ENCODE measurements at places on chromosomes 7 and 10.

- DNase-seq, result no peak
Observed at GRCh38 chr7:90834771-90835170, 238.7 kb downstream of the CDK14 start.

- DNase-seq, result no peak
Observed at GRCh38 chr7:19964246-19964645, 190.8 kb upstream of the TMEM196 start.

GRCh38 chr10:13291061-13291460 is 8.8 kb downstream of the PHYH start:
- no peak for DNase-seq

- DNase-seq, result peak; percentile 54
Observed at GRCh38 chr10:127905848-127906261, 1.0 kb upstream of the PTPRE start.

DNA sequence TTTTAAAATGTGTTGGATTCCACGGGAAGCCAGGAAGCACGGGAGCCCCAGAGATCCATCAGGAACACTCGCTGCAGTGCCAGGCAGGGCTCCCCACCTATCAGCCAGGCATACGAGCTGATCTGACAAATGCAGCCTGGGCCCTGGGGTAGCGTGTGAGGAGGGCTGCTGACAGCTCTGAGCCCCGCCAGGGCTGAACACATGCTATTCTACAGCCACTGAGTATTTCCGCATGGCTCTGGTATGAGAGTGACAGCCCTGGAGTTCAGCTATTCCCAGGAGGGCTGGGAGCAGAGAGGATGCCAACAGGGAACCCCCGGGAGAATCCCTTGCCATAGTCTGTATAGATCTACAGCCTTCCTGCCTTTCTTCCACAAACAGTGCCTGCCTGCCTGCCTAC is 237.3 kb upstream of the ZMIZ1 start:
- DNase-seq, result no peak

GRCh38 chr7:140621401-140622021 is 19.1 kb downstream of the DENND2A start:
- no peak for DNase-seq

DNA sequence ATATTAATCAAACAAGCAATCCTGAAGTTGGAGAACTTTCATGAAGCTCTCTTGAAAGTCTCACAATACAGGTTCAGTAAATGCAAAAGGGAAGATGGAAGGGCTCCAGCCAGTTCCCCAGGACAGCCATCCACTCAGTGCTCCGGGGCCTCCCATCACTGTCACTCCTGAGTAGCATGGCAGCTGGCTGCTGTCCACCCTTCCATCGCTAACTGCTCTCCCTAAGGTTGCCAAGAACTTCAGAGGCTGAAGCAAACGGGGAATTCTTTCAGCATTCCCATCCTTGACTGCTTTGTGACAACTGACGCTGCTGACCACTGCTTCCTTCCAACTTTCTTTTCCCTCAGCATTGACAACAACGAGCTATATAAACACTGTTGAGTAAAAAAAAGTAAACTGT is 69.1 kb downstream of the VPS41 start:
- no peak for DNase-seq

- DNase-seq, result no peak
Observed at GRCh38 chr7:25246306-25246705, 18.0 kb upstream of the NPVF start.

DNA sequence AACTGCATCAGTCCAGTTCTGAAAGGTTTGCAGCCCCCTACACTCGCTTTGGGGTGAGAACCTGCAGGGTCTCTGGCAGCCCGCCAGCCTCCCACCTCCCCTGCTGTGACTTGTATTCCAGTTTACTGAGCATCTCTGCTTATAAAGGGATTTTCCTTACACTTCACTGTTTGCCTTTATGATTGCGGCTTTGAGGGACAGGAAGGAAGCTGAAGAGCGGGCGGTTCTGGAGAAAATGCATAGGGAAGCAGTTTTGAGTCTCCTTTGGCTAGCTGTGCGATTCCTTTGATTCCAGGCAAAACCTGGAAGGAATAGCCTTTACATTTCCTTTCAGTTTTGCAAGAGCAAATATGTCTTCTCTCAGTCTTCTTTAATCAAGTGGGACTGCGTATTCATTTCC is 65.0 kb upstream of the TRIM8 start:
- DNase-seq, result peak; percentile 43

DNA sequence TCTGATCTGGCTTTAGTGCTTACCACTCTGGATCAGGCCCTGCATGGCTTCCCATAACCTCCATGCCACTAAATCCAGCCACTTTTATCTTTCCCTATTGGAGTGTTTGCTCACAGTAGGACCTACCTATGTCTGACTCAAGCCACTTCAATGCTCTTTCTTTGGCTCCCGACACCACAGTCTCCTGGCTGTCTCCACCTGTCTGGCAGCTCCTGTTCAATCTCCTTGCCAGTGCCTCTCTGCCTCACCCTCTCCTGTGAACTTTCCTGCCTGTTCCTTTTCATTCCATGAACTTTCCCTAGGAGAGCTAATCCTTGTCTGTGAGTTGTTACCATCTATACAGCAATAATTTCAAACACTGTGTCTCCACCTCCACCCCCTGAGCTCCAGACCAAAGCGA is 82.6 kb upstream of the UCN3 start:
- DNase-seq, result no peak

DNA sequence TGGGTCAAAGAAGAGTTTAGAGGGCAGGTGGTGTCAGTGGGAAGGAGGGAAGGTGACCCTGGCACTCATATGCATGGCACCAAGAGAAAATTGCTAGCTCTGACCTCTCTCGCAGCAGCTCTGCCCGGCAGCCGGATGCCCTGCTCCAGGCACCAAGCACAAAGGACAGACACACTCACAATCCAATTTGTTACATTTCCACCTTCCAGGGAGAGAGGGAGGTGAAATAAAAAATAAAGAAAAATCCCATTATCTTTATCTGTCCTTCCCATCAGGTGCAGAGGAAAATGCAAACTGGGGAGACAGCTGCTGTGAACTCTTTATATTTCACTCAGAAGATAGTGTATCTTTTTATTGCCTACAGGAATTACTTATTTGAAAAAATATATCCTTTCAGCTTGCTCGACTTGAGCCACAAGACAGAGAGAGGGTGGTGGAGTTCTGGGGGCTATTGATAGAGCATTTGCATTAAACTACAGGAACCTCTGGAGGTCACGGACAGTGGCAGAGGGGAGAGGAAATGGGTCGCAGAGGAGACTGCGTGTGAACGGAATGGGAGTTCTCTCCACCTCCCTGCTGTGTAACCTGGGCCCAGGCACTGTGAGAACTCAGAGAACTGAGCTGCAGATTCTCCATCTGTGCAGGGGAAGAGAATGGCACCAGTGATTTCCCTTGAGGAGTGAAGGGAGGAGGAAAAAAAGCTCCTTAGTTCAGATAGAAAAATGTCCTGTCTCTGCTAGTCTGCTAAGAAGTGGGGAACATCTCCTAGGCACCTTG is 421.4 kb downstream of the PLXNA4 start:
- no peak for DNase-seq

- DNase-seq, result no peak
Observed at GRCh38 chr10:16449454-16449853, 12.6 kb downstream of the PTER start.

GRCh38 chr10:6980353-6980752 is 400.3 kb upstream of the PRKCQ start:
- DNase-seq, result no peak

- no peak for DNase-seq
Observed at GRCh38 chr7:77895905-77896304, 97.3 kb downstream of the PHTF2 start.

DNA sequence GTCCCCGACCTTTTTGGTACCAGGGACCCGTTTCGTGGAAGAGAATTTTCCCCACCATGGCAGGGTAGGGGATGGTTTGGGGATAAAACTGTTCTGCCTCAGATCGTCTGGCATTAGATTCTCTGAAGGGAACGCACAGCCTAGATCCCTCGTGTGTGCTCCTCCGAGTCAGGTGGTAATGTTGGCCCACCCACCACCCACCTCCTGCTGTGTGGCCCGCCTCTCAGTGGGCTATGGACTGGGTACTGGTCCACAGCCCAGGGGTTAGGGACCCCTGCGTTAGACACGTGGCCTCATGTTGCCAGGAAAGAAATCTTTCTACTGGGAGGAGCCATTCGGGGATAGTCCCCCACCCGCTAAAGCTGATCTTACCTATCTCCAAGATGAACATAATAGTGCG is 27.0 kb downstream of the PFKFB3 start:
- no peak for DNase-seq

DNA sequence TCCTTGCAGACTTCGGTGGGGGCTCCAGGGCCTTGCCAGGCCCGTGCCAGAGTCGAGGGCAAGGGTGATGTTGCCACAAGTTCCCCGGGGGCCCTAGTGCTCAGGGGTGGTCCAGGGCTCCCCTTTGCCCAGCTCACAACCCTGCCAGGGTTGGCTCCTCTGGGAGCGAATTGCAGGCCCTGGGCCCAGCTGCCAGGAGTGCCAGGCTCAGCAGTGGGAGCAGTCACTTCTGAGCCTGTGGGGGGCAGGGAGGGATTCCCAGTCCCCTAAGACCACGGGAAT is 43.8 kb downstream of the TCERG1L start:
- DNase-seq, result no peak

- peak; percentile 27 for DNase-seq
Observed at GRCh38 chr7:29284696-29285443, 90.3 kb downstream of the CHN2 start.

DNA sequence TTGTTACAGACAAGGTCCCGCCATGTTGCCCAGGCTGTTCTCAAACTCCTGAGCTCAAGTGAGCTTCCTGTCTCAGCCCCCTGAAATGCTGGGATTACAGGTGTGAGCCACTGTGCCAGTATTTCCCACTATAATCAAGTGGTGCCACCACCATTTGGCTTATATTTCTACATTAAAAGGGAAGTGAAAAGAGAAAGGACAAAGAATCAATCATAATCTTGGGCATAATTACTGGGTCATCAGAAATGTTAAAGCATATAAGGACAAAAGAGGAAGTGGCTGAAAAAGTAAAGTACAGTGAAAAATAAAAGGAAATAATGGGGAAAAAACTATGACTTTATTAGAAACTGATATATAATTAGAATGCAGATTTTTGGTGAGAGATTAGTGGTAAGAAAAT is 25.7 kb upstream of the ENTPD1 start:
- peak; percentile 41 for DNase-seq

GRCh38 chr7:139853506-139854123 is 24.6 kb downstream of the TBXAS1 start:
- DNase-seq, result peak; percentile 72
